ENCODE measurements at places on chromosomes 2 and 18.

GRCh38 chr2:230735884-230736283, 23.2 kb downstream of the CAB39 start:
- DNase-seq, result no peak

DNA sequence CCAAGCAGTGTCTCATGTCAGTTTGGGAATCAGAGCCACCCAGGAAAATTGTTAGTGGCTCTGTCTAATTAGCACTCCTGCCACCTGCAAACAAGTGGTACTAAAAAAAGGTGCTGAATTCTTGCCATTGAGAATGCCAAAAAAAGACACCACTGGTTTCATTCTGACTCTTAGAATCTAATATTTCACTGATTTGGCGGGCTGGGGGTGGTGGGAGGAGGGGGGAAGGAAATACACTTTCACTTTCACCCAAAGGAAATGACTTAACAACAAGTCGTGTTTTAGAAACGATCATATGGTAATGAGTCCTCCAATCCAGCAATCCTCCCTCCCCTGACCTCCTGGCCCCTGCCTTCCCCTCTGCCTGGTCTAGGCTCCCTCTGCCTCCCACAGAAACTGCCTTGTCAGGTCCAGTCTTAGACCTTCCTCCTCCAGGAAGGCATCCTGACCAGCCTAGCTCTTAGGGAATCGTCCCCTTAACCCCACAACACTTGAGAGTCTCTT, 4.4 kb upstream of the KLHL29 start:
- DNase-seq, result no peak

- peak; percentile 35 for DNase-seq
Observed at GRCh38 chr2:60560734-60561644, 7.5 kb upstream of the BCL11A start.

GRCh38 chr2:239322416-239323086, 78.3 kb downstream of the HDAC4 start:
- no peak for DNase-seq

- no peak for DNase-seq
Observed at GRCh38 chr2:220849433-220849832, 722.7 kb downstream of the EPHA4 start.

- no peak for DNase-seq
Observed at GRCh38 chr2:20198796-20199632, 25.9 kb downstream of the SDC1 start.

- peak; percentile 15 for DNase-seq
Observed at GRCh38 chr2:121662656-121663055, 13.4 kb upstream of the CLASP1 start.

DNA sequence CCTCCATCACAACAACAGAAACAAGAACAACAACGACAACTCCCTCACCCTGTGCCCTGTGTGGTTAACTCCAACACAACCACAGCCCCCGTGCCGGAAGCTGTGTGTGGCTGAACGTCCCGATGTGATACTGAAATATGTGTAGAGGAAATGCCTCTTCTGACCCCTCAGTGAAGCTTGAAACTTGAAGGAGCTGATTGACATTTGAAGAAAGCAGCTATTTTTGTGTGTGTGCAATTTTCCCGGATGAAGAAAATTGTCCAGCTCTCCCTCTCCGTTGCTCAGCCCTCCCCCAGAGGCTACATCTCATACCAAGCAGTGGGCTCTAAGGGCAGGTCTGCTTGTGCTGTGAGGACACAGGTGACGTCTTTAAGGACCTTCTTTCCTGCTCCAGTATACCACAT, 173.8 kb downstream of the ICOS start:
- no peak for DNase-seq

- DNase-seq, result no peak
Observed at GRCh38 chr2:167784084-167784425, 463.3 kb downstream of the STK39 start.

DNA sequence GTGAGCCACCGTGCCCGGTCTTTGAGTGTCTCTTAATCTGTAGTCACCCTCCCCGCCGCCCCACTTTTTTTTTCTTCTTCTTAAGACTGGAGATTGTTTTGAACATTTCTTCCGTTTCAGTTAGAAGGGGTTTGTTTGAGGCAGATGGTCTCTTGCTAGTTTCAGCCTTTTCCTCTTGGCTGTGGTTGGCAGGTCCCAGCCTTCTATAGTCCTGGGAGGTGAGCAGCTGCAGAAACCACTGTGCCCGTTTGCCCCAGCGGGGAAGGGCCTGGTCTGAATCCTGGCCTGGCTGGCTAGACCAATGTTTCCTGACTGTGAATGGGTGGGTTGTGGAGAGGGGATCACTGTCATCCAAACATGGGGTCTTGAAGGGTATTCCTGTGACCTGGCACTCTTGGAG, 30.1 kb upstream of the MCFD2 start:
- DNase-seq, result no peak

DNA sequence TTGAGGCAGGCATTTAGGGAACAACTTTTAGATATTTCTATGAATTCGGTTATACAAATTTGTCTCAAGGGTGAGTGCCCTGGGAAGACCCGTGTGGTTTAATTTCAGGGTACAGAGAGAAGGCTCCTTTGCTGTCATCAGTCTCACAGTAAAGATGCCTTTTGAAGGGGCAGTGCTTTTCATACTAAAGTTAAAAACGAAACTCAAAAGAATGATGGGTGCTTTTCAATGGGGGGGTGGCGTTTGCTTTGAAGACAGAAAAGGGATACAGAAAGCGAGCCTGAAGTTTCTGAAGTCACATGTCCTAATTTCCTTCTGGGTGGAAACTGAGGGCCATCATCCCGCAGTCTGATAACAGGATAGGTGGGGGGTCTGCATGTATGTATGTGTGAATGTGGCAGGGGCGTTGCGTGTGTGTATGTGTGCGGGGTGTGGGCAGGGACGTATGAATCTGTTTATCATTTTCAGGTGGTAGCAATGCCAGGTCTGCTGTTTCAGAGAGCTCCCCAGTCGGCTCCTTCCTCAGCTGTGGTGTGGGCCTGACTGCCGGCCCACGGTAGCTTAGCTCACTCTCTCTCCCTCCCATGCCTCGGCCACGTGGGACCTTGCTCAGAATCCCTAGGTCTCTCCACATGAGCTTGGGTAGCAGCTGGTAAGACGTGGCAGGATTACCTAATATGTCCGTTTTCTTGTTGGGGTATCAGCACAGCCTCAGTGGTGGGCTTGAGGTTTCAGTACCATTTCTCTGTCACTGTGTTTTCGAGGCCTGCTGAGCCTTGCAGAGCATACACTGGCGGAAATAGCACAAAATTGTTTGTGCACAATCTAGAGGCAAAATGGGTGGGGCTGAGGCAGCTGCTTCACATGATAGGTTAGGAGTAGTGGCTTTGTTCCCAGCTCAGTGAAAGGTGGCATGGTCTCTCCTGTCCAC, 32.7 kb downstream of the ARHGAP25 start:
- DNase-seq, result no peak

DNA sequence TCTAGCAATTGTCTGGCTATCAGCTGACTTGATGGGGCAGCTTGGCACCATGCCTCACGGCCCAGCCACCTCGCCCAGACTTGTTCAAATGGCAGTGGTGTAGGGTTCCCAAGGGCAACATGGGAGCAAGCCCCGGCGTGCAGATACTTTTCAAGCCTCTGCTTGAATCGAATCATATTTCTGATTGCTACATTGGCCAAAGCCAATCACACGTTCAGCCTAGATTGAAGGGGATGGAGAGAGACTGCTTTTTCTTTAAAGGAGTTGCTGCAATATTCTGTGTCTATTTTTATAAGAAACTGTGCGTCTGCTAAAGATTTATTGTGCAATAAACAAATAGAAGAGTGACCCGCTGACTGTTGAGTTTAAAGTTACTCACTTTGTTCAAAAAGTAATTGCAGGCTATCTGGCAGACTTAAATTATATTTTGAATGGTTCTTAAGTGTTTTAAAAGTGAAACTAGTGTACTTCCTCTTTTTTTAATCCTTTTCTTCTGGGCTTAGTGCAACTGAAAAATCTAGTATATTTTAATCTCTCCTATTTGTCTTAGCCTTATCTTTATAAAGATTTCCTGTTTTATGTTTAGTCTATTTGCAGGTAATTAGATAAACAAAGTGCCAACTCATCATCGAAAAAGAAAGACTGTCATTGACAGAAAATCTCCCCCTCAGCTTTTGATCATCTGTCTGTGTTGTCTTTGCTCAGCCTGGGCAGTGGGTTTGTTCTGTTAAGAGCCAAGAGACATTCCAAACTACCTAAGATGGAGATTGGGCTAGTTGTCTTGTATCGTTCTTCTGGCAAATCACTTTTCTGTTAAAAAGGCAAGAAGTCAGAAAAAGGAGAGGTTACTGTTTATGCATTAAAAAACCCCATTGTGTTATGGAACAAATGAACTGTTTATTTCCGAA, 156.1 kb downstream of the TPGS2 start:
- DNase-seq, result peak; percentile 99

DNA sequence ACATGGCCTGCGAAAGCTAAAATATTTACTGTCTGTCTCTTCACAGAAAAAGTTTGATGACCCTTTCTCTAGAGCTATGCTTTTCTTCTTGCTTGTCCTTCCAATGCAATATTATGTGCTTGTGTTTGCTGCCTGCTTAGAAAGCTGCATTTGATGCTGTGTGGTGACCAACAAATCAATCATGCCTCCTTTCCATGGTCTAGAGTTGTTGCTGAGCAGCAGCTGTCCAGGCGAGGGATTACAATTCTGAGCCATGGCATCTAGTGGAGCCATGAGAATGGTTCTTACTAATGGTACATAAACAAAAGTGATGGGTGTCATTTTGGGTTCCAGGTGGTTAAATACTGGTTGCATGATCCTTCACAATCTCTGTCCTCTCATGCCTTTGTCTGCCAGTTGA, 1142.1 kb downstream of the DPP10 start:
- DNase-seq, result no peak

- peak; percentile 73 for DNase-seq
Observed at GRCh38 chr2:105537466-105537865, 138.6 kb upstream of the FHL2 start.

- DNase-seq, result no peak
Observed at GRCh38 chr2:18482666-18483065, 77.8 kb downstream of the RDH14 start.
